Psoas muscle (tissue), 8 donors: ENCODE measurements at places on chromosomes 5 and 9. TPM values are rescaled to one million over a fixed set of nuclear protein-coding genes. Genes with fewer than 3 reads are reported as not detected.

TSLP gene
- total RNA-seq: 0.42 TPM

ZNF346 gene
- 6.7 TPM for total RNA-seq

MCC gene
- 11.7 TPM for total RNA-seq

SEMA5A gene
- 1.3 TPM for total RNA-seq

SPINK7 gene
- not detected for total RNA-seq

SLC46A2 gene
- not detected for total RNA-seq

SLC25A2 gene
- total RNA-seq: not detected

FGD3 gene
- 1.3 TPM for total RNA-seq

HSPA5 gene
- 79.5 TPM for total RNA-seq

SPINK4 gene
- not detected for total RNA-seq

PCDHGA10 gene
- total RNA-seq: 3.5 TPM

ANKDD1B gene
- total RNA-seq: not detected

PCDHGA1 gene
- 0.71 TPM for total RNA-seq

ACSL6 gene
- total RNA-seq: 0.53 TPM

GRM6 gene
- total RNA-seq: not detected

CETN3 gene
- 8.8 TPM for total RNA-seq

TPM2 gene
- total RNA-seq: 11,456 TPM

ARHGEF39 gene
- total RNA-seq: not detected

SLC4A9 gene
- total RNA-seq: not detected

CLK4 gene
- 31.5 TPM for total RNA-seq

SLC12A7 gene
- 13.5 TPM for total RNA-seq

C9orf50 gene
- not detected for total RNA-seq

SH2D3C gene
- 10.6 TPM for total RNA-seq

VAV2 gene
- total RNA-seq: 2.9 TPM

MYMK gene
- total RNA-seq: 0.44 TPM

CDX1 gene
- not detected for total RNA-seq

GPR151 gene
- not detected for total RNA-seq

SPINK13 gene
- total RNA-seq: not detected

LIFR gene
- 28.9 TPM for total RNA-seq

GLT6D1 gene
- total RNA-seq: not detected

ITGA2 gene
- total RNA-seq: 0.36 TPM

RAB24 gene
- 21.1 TPM for total RNA-seq

CCL27 gene
- total RNA-seq: not detected

CAMK4 gene
- total RNA-seq: 0.21 TPM
